Gastroesophageal sphincter (tissue), 4 donors: ENCODE measurements at places on chromosomes 4 and X. TPM values are rescaled to one million over a fixed set of nuclear protein-coding genes. Genes with fewer than 3 reads are reported as not detected.

- no peaks in the 10 kb centered on the region for H3K4me1 ChIP-seq
- ATAC-seq, result no peak
- H3K27me3 ChIP-seq, result no peaks in the 10 kb centered on the region
- no peaks in the 10 kb centered on the region for H3K36me3 ChIP-seq
- H3K4me3 ChIP-seq, result no peak overlapping the region
These were observed 671.3 kb upstream of the GALNT7 start for GRCh38 chr4:172497321-172497720.

- H3K36me3 ChIP-seq, result no peaks in the 10 kb centered on the region
- H3K4me3 ChIP-seq, result no peak overlapping the region
- no peak overlapping the region for H3K27ac ChIP-seq
- ATAC-seq, result no peak
These were observed 84.1 kb upstream of the NEIL3 start for GRCh38 chr4:177225605-177226004.

DNA sequence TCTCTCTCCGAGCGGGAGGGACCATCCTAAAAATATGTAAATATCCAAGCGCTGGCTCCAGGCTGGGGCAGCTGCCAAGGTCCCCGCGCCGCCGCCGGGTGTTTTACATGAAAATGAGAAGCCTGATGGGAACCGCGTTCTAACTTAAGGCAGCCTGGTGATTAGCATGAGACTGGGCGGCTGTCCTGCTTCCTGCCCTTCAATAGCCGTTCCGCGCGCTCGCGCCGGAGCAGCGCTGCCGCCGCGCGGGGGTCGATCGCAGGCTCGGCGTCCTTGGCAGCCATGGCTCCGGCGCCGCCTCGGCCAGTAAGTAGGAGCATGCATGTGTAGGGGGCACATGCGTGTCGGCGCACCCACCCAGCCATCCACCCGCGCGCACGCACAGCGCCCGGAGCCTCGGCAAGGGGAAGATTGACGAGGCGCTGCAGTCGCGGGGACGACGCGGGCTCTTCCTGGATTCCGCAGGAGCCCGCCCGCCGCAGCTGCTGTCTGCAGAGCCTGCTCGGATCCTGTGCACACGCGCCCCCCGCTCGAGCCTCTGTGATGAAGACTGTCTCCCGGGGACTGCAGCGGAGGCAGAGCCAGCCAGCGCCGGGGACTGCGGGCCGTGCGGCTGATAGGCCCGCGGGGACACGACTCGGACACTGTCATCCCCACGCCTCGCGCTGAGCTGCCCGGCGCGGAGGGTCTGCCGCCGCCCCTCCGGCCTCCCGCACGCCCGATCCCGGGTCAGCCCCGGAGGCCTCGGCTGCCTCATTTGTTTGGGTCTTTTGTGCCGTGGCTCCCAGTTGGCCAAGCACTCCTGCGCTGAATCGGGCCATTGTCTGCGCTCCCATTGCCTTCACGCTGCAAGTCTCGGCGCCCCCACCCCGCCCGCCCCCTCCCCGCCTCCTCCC, 734 bp downstream of the STOX2 start:
- peaks cover 14% of the 10 kb centered on the region for H3K27me3 ChIP-seq
- no peaks in the 10 kb centered on the region for H3K36me3 ChIP-seq
- peak; percentile 47 for ATAC-seq
- peak overlapping the region; percentile 74 for H3K4me3 ChIP-seq
- peaks cover 27% of the 10 kb centered on the region for H3K4me1 ChIP-seq

The CLDN22 gene
- total RNA-seq, result not detected

The OPRPN gene
- total RNA-seq, result not detected

- no peaks in the 10 kb centered on the region for H3K27me3 ChIP-seq
- H3K4me3 ChIP-seq, result no peak overlapping the region
- ATAC-seq, result no peak
- H3K27ac ChIP-seq, result no peak overlapping the region
- H3K36me3 ChIP-seq, result peaks cover 64% of the 10 kb centered on the region
- peaks cover 7% of the 10 kb centered on the region for H3K4me1 ChIP-seq
These were observed 25.9 kb downstream of the PKD2 start for GRCh38 chr4:88033309-88033708.

The TRPC5OS gene
- not detected for total RNA-seq

DNA sequence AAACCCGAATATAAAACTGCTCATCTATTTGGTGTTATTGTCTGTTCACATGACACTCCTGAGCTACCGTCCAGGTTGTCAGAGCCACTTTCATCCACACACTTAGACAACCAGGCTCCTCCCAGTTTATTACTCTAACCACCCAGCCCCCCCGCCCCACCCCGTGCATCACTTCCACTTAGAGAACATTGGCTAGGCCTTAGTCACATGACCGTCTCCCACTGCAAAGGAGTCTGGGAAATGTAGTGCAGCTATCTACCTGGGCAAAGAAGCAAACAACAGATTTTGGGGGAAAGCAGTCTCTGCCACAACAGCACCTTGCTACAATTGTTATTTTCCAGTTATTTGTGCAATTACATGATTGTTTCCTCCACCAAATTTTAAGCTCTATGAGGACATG, 57.6 kb upstream of the RBPJ start:
- H3K4me1 ChIP-seq, result no peaks in the 10 kb centered on the region
- ATAC-seq, result no peak
- H3K27ac ChIP-seq, result no peak overlapping the region
- H3K36me3 ChIP-seq, result no peaks in the 10 kb centered on the region
- H3K4me3 ChIP-seq, result no peak overlapping the region
- no peaks in the 10 kb centered on the region for H3K27me3 ChIP-seq

DNA sequence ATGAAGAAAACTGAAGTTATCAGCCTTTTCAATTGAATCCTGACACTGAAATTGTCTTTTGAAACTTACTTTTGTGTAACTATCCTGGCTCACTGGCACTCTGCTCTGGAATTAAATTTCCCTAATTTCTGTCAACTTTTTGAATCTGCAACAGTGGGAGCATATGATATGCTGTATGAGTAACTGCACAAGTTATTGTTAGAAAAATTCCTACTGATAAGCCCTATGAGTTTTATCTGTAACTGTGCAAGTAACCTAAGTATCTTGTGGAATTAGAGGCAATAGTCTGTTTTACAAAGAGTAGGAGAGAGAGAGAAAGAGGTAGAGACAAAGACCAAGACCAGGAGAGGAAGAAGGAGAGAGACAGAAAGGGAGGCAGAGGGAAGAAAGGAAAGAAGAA, 9.2 kb upstream of the HPGD start:
- no peak overlapping the region for H3K27ac ChIP-seq
- H3K27me3 ChIP-seq, result no peaks in the 10 kb centered on the region
- no peaks in the 10 kb centered on the region for H3K36me3 ChIP-seq

The LDOC1 gene
- 4.0 TPM for total RNA-seq

- H3K27ac ChIP-seq, result peak overlapping the region; percentile 49
- no peak overlapping the region for H3K4me3 ChIP-seq
- no peak for ATAC-seq
- H3K27me3 ChIP-seq, result no peaks in the 10 kb centered on the region
- H3K36me3 ChIP-seq, result no peaks in the 10 kb centered on the region
- H3K4me1 ChIP-seq, result no peaks in the 10 kb centered on the region
These were observed 86.7 kb downstream of the NHSL2 start for GRCh38 chrX:71997320-71997719.

The FGG gene
- total RNA-seq, result not detected

The PAK3 gene
- 2.0 TPM for total RNA-seq

- H3K4me3 ChIP-seq, result no peak overlapping the region
- H3K27me3 ChIP-seq, result no peaks in the 10 kb centered on the region
- H3K36me3 ChIP-seq, result no peaks in the 10 kb centered on the region
- H3K27ac ChIP-seq, result no peak overlapping the region
These were observed 28.9 kb downstream of the SPANXD start for GRCh38 chrX:141669689-141670088.

GRCh38 chrX:48468247-48468671, 1.8 kb downstream of the SLC38A5 start:
- peaks cover 14% of the 10 kb centered on the region for H3K27me3 ChIP-seq
- ATAC-seq, result peak; percentile 29
- H3K4me1 ChIP-seq, result no peaks in the 10 kb centered on the region
- H3K36me3 ChIP-seq, result no peaks in the 10 kb centered on the region

DNA sequence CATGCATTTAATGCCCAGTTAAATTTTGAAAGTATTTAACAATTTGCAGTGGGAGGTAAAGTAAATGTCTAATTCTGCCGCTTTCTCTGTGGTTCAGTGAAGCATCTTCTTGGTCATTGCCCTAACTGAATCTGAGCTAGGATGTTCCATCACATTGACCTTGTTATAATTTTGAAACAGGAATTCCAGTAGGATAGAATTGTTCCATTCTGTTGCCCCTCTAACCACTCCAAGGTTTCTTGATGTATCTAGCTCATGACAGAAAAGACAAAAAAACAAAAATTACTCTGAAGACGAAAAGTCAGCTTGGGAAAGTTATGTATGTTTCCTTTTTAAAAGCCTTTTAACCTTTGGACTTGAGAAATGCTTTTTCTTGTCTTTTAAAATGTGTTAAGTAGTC, 297.0 kb upstream of the FAT1 start:
- H3K27me3 ChIP-seq, result no peaks in the 10 kb centered on the region
- no peaks in the 10 kb centered on the region for H3K36me3 ChIP-seq
- no peak for ATAC-seq
- H3K4me1 ChIP-seq, result no peaks in the 10 kb centered on the region
- no peak overlapping the region for H3K27ac ChIP-seq

- peak overlapping the region; percentile 66 for H3K27ac ChIP-seq
- no peaks in the 10 kb centered on the region for H3K27me3 ChIP-seq
- peaks cover 5% of the 10 kb centered on the region for H3K4me1 ChIP-seq
- H3K4me3 ChIP-seq, result peak overlapping the region; percentile 23
These were observed 82.9 kb downstream of the STOX2 start for GRCh38 chr4:183987987-183988392.

DNA sequence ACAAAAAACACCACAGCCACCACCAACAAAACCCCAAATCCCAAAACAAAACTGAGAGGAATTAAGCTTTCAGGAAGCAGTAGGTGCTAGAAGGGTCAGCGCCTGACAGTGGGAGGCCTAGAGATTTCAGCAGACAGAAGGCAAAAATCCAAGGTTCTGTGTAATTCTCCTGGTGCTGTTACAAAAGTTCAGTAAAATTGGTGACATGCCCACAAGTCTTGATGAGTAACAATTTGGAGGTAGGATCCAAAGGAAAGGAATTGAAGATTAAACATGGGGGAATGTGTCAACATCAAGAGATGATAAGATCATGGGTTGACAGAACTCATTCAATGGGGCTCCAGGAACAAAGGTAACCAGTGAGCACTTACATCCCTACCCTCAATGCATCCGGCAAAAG, 653.8 kb upstream of the CPEB2 start:
- H3K4me3 ChIP-seq, result no peak overlapping the region
- no peaks in the 10 kb centered on the region for H3K36me3 ChIP-seq
- H3K27ac ChIP-seq, result no peak overlapping the region
- no peaks in the 10 kb centered on the region for H3K27me3 ChIP-seq

GRCh38 chrX:29862126-29862677, 353.2 kb upstream of the MAGEB2 start:
- no peak overlapping the region for H3K4me3 ChIP-seq
- H3K4me1 ChIP-seq, result no peaks in the 10 kb centered on the region
- no peaks in the 10 kb centered on the region for H3K36me3 ChIP-seq
- no peak overlapping the region for H3K27ac ChIP-seq
- ATAC-seq, result no peak

DNA sequence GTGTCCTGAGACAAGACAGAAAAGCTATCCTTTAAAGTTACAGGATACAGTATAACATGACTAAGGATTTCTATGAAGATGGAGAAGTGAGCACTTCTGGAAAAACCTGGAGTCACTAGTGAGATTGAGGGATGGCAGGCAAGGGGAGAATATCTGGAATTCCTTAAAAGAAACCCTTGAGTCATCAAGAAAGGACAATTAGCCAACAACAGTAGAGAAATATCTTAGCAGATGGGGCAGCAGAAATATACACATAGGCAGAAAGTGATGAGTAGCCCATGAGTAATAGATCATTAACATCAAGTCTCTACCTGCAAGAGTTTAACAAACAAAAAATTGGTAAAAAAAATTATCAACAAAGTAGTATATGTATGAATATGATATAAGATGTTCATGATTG, 858.8 kb upstream of the FRG1 start:
- no peak for ATAC-seq
- H3K4me1 ChIP-seq, result no peaks in the 10 kb centered on the region

The MXD4 gene
- 36.1 TPM for total RNA-seq

DNA sequence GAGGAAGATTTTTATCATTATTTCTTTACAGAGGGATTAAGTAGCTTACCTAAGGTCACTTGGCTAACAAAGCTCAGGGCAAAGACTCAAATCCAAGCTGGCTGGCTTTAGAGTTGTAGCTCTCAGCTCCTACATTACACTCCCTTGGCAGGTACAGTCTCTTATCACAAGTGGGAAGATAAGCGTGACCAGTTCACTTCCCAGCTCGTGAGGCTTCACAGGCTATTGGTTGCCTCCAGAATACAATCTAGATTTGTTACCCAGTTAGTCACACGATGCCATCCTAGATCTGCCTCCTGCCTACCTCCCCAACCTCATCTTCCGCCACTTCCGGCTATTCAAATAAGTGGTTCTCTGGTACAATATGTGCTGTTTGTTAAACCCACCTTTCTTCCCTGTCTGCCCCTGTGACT, 3.7 kb downstream of the MMRN1 start:
- H3K27me3 ChIP-seq, result no peaks in the 10 kb centered on the region
- no peaks in the 10 kb centered on the region for H3K4me1 ChIP-seq
- no peak overlapping the region for H3K4me3 ChIP-seq
- H3K27ac ChIP-seq, result no peak overlapping the region
- no peaks in the 10 kb centered on the region for H3K36me3 ChIP-seq
- no peak for ATAC-seq

The DCAF8L2 gene
- not detected for total RNA-seq

The ERCC6L gene
- total RNA-seq, result not detected

The GPAT3 gene
- total RNA-seq, result 6.6 TPM

DNA sequence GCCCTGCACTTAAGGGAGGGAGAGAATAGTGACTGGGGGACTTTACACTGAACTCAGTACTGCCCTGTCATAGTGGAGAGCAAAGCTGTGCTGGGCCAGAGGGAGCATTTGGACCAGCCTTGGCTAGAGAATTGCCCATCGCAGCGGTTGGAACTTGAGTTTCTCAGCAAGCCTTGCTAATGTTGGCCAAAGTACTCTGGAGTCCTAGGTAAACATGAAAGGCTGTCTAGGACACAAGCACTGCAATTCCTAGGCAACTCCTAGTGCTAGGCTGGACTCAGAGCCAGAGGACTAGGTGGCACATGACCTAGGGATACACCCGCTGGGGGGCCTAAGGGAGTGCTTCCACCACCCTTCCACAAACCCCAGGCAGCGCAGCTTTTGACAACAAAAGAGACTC, 15.0 kb downstream of the MED14 start:
- H3K4me1 ChIP-seq, result no peaks in the 10 kb centered on the region
- ATAC-seq, result no peak
- peaks cover 12% of the 10 kb centered on the region for H3K36me3 ChIP-seq
- no peak overlapping the region for H3K4me3 ChIP-seq
- H3K27me3 ChIP-seq, result no peaks in the 10 kb centered on the region
- H3K27ac ChIP-seq, result no peak overlapping the region

The COX7B2 gene
- not detected for total RNA-seq

The MAGEA9B gene
- not detected for total RNA-seq

DNA sequence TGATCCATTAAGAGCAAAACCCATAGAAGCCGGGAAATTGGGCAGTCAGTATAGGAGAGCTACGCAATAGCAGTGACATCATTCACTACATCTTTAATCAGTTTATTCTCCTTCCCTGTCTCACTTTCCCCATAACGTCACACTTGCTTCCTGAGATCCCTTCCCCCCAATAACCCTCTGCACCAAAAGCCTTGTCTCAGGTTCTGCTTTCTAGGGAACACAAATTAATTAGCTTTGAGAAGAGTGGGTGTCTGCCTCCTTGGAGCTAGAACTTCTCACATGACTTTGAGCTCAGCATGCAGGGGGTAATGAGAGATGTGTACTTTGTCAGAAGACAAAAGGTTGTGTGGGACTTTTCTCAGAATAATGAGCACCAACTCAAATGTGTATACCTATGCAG, 128.3 kb upstream of the MAOA start:
- no peaks in the 10 kb centered on the region for H3K27me3 ChIP-seq
- H3K27ac ChIP-seq, result no peak overlapping the region
- no peak overlapping the region for H3K4me3 ChIP-seq
- no peaks in the 10 kb centered on the region for H3K4me1 ChIP-seq
- no peak for ATAC-seq

The KIAA1210 gene
- not detected for total RNA-seq

The FAM193A gene
- 35.6 TPM for total RNA-seq
